Amniotic stem cell (primary cell): ENCODE measurements at places on chromosomes 3 and 15.

DNA sequence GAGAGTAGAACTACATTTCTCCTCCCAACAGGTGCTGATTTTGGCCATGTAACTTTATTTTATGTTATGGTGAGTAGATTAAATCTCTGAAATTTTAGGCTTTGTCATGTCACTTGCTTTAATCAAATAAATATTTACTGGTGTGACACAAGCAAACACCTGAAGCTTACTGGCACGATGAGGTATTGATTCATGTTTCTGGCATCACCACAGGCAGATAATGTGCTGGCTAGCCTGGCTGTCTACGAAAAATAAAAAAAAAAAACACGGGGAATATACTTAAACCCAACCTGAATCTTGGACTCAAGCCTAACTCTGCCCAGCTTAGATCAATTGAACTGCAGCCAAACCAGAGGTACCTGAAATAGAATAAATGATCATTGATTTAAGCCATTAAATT lies 65.6 kb upstream of the CADM2 start:
- DNase-seq = no peak

DNA sequence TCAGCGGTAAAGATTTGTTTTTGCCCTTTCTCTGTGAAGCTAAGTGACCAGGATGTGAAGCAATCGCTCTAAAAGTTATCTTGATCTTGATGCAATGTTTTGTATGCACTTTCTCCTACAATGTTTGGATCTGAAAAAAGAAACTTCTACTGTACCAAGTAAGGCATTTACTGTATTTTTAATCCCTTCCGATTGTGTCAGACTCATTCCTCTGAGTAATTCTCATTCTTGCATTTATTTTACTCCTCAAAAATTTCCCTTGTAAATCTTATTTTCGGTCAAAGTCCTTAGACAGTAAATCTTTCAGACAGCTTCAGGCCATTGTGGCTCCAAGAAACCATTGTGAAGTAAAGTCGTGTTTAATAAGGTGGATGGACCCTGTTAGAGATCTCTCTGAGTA lies 141.9 kb downstream of the TP63 start:
- no peak for DNase-seq

DNA sequence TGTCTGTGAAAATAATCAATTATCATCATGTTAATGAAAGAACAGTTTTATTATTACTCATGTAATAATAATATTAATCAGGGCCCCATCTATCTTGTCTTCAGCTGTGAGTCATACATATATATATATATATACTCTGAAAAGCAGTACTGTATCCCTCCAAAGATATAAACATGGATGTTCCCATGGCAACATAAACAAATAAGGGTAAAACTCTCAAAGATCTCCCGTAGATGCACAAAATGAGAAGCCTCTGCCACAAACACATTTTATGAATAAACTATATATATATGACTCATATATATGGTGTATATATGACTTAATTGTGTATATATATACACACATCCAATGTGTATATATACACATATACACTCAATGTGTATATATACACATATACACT lies 163.8 kb upstream of the ARHGEF26 start:
- DNase-seq = no peak

DNA sequence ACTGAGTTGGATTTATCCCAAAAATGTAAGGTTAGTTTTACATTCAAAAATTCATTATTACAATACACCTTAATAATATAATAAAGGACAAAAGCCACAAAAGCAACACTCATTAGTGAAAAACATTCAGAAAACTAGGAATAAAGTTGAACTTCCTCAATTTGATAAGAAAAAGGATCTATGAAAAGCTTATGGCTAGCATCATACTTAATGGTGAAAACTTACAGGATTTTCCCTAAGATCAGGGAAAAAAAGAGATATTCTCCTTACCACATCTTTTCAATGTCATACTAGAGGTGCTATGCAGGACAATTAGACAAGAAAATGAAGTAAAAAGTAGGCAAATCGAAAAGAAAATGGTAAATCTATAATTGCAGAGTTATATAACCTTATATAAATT lies 279.9 kb downstream of the CGGBP1 start:
- no peak for DNase-seq

- DNase-seq = no peak
These were observed 48.7 kb downstream of the ETV5 start for GRCh38 chr3:186060222-186060621.

DNA sequence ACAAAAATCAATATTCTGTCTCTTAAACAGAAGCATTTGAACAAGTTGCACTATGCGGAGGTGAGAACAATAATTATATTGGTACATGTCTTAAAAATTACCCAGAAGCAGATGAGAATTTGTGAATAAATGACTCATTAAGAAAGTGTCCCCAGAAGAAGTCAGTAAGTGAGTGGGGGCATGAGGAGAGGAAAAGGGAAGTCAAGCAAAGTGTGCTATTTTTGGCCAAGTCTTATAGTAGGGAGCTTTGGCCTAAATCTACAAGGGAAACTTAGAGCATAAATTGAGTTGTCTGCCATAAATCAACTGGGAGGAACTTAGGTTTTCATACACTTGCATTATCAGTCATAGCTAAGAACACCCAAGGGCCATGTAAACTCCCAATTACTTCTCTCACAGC lies 86.9 kb upstream of the SATB1 start:
- no peak for DNase-seq

DNA sequence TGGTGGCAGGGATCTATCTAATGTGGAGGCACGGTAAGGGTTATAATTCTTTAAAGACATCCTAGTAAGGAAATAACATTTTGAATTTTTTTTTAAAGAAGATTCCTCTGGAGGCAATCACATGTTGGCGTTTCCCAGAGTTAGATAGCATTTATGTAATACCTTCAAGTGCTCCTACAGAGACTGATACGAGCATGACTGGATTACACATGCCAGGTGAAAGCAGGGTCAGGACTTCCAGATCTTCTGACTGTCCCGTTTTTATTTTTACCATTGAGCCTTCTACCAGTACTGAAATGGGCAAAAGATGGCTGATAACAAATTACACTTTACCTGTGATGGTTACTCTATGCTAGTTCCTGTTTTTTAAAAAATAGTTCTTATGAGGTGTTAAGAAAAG lies 13.8 kb downstream of the IL17RB start:
- DNase-seq = no peak

- no peak for DNase-seq
These were observed 36.5 kb downstream of the QTRT2 start for GRCh38 chr3:114093016-114093380.

DNA sequence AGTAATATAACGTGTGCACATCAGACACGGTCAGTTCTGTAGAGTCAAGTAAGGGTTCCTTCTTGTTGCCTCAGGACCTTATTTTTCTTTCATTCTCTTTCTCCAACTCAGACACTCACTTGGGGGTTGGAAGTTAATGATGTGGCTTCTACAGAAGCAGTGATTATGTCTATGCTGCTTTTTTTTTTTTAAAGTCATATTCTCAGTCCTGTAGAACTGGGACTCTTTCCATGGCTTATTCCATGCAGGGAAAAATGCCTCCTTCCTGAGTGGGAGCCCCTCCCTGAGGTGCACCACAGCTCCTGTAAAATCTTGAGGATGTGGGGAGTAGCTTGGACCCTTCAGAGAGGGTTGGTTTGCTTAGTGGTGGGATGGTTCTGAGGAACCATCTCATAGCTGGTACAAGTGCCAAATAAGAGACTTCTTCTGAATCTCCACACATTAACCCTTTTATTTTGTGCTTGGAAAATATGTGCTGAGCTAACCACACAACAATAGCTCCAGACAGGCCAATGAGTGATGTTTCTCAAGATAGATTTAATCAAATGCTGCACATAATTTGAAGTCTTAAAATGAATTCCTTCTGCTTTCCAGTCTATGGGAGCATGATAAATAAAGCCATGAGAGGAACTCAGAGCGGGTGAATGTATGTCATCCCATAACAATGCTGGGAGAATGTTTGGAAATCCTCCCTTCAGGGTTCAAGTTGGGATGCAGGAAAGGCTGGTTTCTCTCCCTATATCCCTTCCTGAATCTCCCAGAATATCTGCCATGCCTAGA lies 23.3 kb upstream of the FSTL1 start:
- DNase-seq = no peak

GRCh38 chr3:171005648-171006047 lies 20.9 kb downstream of the SLC2A2 start:
- DNase-seq = no peak

DNA sequence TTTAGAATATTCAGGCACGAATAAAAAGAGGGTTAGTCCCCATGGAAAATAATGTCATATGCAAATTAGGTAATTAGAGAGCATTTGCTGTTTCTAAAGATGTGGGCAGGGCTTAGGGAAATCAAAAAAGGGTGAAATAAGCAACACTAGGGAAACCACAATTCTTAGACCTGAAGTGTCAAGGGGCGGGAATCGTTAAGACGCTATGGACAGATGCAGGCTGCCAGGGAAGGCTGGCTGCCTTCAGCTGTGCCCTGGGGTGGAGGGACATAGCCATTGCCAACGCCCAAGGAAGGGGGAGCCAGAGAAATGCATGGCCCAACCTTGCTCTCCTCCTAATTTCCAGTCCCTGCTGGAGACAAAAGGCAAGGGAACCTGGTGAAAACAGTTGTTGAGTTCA lies 141.7 kb upstream of the PROK2 start:
- no peak for DNase-seq

GRCh38 chr3:179646177-179646576 lies 6.7 kb upstream of the USP13 start:
- no peak for DNase-seq

- no peak for DNase-seq
These were observed 90.9 kb upstream of the NEO1 start for GRCh38 chr15:72961346-72961745.

GRCh38 chr15:42891569-42891968 lies 29.0 kb downstream of the TTBK2 start:
- DNase-seq = no peak

- no peak for DNase-seq
These were observed 80.7 kb downstream of the SQOR start for GRCh38 chr15:45715528-45715927.

GRCh38 chr3:152241142-152242017 lies 27.3 kb upstream of the MBNL1 start:
- no peak for DNase-seq

DNA sequence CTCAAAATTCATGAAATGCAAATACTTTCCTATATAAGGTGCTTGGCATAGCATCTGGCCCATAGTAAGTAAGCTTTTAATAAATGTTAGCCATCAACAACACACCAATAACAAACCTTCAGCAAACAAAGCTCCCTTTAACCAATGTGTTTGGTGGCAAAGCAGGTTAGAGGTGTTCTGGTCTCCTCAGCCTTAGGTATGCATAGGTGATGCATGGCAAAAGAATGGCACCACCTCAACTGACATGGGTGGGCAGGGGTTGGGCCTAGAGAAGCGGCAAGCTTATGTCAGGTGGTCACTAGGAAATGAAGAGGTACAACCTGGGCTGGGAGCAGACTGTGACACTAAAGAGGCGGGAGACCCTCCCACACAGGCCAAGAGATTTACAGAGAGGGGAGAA lies 38.2 kb downstream of the MRPS11 start:
- no peak for DNase-seq

DNA sequence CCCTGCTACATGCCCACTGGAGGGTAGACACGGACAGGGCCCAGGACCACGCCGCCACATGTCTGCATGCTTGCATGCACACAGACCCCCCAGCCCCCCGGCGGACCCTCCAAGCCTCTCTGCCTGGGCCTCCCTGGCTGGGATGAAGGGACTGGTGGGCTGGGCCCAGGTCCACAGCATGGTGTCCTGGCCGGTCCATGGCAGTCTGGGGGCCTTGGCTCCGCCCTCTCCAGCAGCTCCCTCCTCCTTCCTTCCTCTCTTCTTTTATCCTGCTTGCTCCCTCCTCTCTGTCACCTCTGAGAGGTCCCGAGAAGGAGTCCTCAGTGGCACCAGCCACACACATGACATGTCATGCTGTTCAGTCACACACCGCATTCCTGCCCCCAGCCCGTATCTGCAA lies 24.5 kb downstream of the DUSP7 start:
- no peak for DNase-seq

DNA sequence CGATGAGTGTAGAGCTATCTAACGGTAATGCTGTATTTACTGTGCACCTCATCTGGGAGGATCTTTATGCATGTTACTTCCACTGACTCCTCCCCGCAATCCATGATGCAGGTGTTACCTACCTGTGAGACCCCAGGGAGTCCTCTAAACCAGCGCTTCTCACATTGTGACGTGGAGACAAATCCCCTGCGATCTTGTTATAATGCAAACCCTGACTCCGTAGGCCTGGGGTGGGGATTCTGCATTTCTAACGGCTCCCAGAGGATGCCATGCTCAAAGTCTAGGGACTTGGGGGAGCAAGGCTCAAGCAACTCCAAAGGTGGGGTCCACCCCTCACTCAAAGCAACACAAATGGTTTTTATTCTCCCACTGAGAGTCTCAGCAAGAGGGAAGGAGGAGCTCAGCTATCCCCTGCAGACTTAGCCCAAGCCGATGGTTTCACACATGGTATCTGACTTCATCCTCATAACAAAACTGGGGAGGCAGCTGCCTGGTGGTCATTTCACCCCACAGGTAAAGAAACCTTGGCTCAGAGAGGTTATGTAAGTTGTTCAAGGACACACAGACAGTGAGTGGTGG lies 63.6 kb downstream of the PCSK6 start:
- DNase-seq = no peak

DNA sequence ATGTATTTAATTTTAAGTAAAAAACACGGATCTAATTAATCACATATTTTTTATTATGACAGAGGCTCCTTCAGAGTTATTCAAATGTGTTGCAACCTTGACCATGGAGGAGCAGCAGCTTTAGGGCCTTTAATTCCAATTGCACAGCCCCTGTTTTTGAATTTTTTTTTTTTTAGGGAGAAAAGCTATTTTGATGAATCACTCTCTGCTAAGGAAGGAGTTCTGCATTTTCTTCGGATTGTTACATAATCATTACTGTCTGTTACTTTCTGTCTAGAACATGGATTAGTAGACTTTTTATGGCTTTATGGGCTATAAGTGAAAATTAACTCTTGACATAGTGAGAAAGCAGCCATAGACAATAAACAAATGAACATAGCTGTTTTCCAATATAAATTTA lies 90.8 kb downstream of the MCTP2 start:
- no peak for DNase-seq

DNA sequence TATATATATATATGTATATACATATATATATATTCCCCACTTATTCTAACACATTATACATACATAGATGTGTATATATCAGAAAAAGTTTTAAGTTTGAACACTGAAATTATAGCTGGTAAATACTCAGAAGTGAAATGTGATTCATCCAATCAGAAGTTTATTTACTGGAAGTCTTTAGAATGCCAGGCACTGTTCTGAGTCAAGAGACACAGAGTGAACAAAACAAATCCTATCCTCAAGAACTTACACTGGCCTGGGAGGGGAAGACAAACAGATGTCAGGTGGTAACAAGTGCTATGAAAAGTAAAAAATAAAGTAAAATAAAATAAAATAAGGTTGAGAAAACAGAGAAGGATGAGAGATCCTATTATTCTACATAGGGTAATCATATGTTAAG lies 13.4 kb downstream of the DHX36 start:
- DNase-seq = no peak

GRCh38 chr3:172973799-172974198 lies 167.2 kb downstream of the SPATA16 start:
- no peak for DNase-seq
